ENCODE measurements at places on chromosomes 7 and 10. TPM values are rescaled to one million over a fixed set of nuclear protein-coding genes. Genes with fewer than 3 reads are reported as not detected.

DNA sequence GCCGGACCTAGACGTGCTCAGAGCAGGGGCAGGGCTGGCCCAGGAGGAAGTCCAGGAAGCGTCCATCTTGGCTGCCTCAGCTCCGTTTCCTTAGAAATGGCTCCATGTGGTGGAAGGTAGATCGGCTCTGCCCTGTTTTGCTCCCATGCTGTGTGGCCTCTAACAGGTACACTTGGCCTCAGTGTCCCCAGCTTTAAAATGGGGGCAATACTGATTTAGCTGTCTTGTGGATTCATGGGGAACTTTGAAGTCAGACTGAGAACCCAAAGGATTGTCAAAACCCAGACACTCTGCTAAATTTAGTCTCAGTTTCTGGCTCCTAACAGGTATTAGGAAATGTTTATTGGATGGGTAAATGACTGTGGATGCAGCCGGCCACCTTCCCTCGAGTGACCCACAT lies 15.9 kb downstream of the MTURN start:
- no peak for DNase-seq

Gene FAM25C
- total RNA-seq = not detected

Gene CLIP2
- 37.1 TPM for total RNA-seq

- DNase-seq = peak; percentile 11
Observed at GRCh38 chr7:86911659-86912058, 147.8 kb downstream of the ELAPOR2 start.

DNA sequence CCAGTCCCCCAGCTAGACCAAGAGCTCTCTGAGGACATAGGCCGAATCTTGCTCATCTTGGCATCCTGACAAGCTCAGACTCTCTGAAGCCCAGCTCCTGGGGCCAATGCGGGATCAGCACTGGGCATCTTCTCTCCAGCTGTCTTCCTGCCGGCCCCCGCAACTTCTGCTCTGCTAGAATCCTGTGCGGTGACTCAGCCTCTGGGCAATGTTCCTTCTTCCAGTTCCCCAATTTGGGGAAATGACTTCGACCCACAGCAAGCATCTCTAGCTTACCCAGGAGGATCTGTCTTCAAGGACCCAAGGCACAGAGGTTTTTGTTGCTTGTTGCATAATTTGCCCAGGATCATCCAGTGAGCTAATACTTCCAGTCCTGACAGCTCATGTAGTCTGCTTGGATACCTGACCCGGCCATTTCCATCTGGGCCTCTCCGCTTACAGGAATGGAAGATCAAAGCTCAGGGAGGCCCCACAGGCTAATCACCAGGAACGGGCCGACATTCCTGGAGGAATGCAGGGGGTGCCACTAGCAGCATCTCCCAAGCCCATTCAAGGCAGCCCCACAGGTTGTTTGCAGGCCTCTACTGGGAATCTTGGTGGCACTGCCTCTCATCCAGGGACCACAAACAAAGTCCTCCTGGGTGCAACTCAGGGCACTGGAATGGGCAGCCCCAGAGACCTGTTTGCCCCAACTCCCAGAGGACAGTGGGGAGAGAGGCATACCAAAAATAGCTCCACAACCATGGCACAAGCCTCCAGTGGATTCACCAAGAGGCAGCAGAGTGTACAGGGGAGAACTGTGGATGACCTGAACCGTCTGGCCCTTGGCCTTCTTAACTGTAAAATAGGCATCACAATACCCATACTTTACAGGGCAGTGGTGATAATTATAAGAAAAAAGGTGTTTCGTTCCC lies 151.9 kb downstream of the NEURL1 start:
- DNase-seq = peak; percentile 98

DNA sequence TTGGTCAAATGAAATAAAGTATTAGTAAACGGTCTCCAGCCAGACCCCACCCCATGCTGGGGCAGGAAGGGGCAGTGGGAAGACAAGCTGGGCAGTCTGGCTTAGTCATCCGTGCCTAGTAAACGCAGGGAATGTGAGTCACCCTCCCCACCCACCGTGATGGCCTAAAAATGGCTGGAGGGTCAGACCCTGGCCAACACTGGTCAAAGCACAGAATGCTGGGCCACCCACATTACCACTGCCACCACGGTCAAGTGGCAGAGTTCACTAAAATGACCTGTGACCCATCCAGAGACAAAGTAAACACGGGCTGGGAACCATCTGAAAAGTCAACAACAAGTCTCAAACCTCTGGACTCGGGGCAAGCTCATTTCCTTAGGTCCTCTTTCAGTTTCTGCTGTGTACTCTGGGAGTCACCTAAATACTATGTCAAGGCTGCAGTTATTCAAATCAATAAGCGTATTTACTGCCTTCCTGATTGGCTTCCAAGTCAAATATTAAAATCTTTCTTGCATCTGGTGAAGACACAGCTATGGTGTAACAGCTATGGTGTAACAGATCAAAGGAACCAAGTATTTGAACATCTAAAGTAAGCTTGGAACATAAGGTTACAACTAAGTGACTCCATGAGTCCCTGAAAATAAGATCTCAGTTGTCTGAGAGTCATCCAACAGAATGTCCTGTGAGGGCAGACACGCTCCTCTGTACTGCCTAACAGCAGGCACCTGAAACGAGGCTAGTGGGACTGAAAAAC lies 3.0 kb downstream of the ZFAND2A start:
- peak; percentile 58 for DNase-seq

Gene FBXL13
- 0.63 TPM for total RNA-seq

- peak; percentile 18 for DNase-seq
Observed at GRCh38 chr7:117385363-117386109, 41.8 kb downstream of the ASZ1 start.

DNA sequence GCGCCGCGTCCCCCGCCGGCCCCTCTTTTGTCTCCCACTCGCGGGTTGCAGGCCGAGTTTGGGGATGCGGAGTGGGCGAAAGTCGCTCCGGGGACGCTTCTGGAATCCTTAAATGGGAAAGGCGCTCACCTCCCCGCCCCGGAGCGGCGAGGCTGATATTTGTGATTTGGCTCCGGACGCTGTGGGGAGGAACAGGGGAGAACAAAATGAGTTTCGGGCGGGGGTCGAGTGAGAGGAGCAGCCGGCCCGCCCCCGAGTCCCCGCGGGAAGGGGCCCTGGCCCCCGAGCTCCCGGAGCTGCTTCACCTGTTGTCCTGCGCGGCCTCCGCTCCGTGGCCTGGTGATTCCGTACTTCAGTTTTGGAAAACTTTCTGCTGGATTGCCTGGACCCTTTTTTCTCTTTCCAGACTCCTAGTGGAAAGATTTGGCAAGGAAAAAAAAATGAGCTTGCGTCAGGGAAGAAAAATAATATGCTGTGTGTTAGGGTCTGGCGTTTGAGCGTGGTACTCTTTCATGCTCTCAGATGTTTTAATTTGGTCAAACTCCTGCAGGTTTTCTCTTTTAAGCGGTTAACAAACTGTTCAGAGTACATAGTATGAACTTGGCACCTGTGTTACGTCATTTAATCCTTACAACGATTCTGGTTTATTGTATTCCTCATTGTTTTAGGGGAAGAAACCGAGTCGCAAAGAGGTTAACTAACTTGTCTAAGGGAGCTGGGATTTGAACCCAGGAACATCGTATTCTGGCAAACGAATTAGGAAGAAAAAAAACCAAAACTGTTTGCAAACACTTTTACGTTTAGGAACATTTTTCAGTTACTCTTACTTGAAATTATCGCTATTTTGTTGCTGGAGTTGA lies 924 bp downstream of the BMPR1A start:
- DNase-seq = peak; percentile 72

- DNase-seq = no peak
Observed at GRCh38 chr7:15829691-15830090, 143.2 kb upstream of the MEOX2 start.

DNA sequence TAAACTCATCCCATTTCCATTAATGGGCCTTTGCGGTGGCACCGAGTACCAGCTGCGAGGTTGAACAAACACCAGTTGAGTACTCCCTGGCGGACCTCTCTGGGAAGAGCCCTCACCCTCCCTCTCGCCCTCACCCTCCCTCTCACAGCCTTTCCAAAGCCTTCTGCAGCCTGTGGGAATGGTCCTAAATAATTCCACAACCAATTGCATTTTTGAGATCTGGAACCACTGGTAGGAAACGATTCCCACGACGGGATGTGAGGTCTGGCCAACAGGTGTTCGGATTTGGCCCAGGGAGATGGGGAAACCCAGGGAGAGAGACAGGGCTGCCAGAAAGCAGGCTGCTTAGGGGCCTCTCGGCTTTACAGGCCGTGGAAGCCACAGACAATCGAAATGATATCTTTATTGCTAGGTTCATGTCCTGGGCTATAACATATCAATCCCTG lies 5.3 kb downstream of the PTF1A start:
- DNase-seq = no peak

Gene HOXA11
- total RNA-seq = 3.9 TPM

Gene CFAP58
- total RNA-seq = 1.4 TPM

Gene TLX1
- not detected for total RNA-seq

Gene CFAP43
- 0.06 TPM for total RNA-seq

DNA sequence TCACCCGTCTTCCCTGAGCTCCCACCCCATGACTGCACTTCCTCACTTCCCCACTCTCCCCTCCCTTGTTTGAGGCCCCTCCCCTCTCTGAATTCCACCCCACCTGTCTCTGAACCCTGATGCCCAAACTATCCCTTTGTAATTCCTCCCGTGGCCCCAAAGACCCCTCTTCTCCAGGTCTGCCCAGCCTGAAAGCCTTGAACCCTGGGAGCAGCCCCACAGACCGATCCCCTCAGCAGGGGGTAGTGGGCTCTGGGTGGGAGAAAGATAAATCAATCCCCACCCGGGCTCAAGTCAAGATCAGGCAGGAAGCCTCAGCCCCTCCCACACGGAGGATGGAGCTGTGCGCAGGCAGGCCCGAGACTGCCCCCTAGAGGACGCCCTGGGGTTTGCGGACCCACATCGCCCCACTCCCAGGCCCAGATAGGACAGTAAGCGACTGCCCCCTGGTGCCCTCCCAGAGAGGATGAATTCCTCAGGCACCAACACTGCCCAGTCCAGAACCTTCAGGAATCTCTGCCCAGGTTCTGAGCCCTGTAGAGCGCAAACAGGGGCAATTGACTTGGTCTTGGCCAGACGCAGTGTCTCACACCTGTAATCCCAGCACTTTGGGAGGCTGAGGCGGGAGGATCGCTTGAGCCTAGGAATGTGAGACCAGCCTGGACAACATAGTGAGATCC lies 11.7 kb downstream of the HSPB1 start:
- DNase-seq = peak; percentile 91

DNA sequence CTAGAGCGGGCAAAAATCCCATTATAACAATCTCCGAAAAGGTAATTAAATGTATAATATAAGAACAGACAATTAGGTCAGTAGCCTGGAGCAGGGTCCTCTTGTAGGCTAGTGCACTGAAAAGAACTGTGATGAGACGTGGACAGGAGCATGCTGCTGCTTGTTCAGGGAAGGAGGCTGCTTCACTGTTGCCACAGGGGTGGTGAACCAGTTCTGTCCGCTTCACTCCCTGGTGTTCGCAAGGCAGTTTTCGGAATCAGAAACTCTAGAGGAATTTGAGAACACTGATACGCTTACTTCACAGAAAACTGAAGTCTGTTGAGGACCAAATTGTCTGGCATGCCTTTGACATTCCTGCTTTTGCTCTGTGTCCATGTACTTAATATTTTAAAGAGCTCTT lies 17.4 kb downstream of the ZNRF2 start:
- DNase-seq = no peak

- DNase-seq = peak; percentile 99
Observed at GRCh38 chr10:4316161-4316810, 509.7 kb upstream of the AKR1E2 start.

All from LHCN-M2 (cell line).